A172 (cell line): ENCODE measurements at places on chromosomes 3 and 15. TPM values are rescaled to one million over a fixed set of nuclear protein-coding genes. Genes with fewer than 3 reads are reported as not detected.

DNA sequence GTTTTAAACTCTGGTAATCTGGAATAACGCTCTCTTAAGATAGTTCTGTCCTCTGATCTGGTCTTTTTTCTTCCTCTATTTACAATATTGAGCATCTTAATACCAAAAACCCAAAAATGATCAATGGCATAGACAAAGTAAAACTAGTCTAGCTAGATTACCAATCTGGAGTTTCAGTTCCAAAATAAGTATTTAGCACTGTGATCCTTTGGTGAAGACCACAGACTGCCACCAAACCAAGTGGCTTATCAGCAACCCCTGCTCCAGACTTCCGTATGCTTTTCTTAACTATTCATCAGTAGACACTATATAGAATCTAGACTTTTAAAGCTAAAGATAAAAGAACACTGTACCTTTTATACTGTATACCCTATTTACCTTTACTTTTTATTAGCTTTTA is 35.5 kb upstream of the MAN2C1 start:
- no peak for DNase-seq

- DNase-seq: no peak
These were observed 42.9 kb downstream of the IDH2 start for GRCh38 chr15:90059208-90059985.

The HTR3C gene
- total RNA-seq: not detected in 2 replicates

The SH3GL3 gene
- total RNA-seq: 0.74 TPM in 1 of 2 replicates, not detected in the other

The RTP3 gene
- not detected in 2 replicates for total RNA-seq
